Activated T-cell treated with anti-CD3 and anti-CD28 coated beads, Interleukin-2, amount 50 U/mL, for 4 hours (primary cell): ENCODE measurements at places on chromosomes 12 and 14.

DNA sequence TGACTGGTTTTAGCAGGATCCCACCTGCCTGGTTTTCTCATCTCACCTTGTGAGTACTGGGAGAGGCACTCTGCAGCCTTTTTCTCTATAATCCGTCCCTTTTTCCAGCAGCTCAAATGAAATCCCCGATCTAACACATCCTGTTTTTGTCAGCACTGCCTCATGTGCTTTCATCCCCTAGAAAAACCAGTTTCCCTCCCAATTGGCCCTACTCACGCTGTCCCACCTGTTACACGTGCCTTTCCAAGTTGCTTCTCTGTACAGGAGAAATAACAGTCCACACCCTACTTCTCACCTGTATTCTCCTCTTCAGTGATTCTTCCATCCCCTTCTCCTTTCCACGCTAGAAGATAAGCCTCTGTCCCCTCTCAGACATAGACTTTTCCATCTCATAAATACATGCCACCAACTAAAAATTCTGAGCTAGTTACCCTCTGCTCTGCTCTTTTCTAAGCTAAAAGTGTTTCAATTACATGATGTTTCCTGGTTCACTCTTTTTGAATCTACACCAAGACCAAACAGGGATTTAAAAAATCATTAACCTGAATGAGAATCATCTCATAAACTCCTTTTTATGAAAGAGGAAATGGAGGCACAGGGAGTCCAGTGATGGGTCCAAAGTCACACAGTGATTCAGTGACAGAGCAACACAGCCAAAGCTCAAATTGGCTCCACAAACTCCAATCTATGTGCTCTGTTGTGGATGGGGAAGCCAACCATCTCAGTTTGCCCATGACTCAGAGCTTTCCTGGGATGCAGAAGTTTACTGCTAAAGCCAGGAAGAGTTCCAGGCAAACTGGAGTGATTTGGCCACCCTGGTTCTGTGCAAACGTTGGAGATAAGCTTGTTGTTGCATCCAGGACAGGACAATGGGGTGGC lies 240.0 kb upstream of the TMEM132C start:
- DNase-seq, result no peak

DNA sequence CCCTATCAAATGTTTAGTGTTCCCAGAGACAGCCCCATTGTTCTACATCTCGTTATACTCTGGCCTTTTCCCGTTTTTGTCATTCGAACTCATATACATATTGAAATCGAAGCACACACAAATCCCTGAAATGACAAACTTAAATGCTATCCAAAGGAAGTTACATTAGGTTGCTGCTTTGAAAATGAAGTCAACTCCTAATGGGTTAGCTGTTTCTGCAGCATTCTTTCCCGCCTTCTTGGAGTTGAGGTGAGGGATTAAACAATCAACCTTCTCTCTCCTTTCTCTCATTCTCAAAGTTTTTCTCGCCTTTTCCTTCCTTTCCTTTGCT lies 642 bp upstream of the PHC1 start:
- DNase-seq, result no peak

GRCh38 chr14:61479746-61480502 lies 158.5 kb downstream of the PRKCH start:
- no peak for DNase-seq

- no peak for DNase-seq
These were observed 36.7 kb downstream of the TMEM116 start for GRCh38 chr12:111976291-111976690.

GRCh38 chr14:59376686-59377085 lies 88.5 kb downstream of the GPR135 start:
- no peak for DNase-seq

DNA sequence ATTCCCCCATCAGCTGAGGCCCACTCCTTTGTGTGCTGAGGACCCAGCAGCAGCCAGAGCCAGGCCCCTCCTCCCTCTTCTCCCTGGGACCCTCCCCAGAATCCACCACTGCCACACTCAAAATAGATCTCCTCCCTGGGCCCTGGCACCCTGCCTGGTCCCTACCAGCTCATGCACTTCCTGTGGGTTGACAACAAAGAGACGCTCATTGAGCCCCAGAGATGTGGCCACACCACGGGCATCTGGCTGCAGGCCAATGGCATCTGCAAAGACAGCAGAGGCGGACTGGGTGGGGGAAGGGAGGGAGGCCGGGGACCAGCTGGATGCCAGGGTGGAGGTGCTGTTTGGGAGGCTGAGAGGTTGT lies 16.0 kb upstream of the ENDOU start:
- DNase-seq, result peak; percentile 36

GRCh38 chr12:117025481-117026151 lies 73.6 kb downstream of the TESC start:
- peak; percentile 32 for DNase-seq

- no peak for DNase-seq
These were observed 15.5 kb downstream of the E2F7 start for GRCh38 chr12:77049767-77050353.
